ENCODE measurements at places on chromosomes 1 and 21. TPM values are rescaled to one million over a fixed set of nuclear protein-coding genes. Genes with fewer than 3 reads are reported as not detected.

- peaks cover 31% of the 10 kb centered on the region for H3K27me3 ChIP-seq
- H3K27ac ChIP-seq, result no peak overlapping the region
- no peak for DNase-seq
- H3K4me1 ChIP-seq, result no peaks in the 10 kb centered on the region
- no peaks in the 10 kb centered on the region for H3K36me3 ChIP-seq
Measured at GRCh38 chr1:110148961-110149360, 1.3 kb upstream of the SLC6A17 start.

GRCh38 chr1:200334661-200335256 lies 75.1 kb downstream of the ZNF281 start:
- H3K36me3 ChIP-seq, result no peaks in the 10 kb centered on the region
- no peaks in the 10 kb centered on the region for H3K27me3 ChIP-seq
- no peak for DNase-seq
- H3K4me1 ChIP-seq, result peaks cover 24% of the 10 kb centered on the region

Gene PPM1J
- total RNA-seq, result 1.1 TPM

DNA sequence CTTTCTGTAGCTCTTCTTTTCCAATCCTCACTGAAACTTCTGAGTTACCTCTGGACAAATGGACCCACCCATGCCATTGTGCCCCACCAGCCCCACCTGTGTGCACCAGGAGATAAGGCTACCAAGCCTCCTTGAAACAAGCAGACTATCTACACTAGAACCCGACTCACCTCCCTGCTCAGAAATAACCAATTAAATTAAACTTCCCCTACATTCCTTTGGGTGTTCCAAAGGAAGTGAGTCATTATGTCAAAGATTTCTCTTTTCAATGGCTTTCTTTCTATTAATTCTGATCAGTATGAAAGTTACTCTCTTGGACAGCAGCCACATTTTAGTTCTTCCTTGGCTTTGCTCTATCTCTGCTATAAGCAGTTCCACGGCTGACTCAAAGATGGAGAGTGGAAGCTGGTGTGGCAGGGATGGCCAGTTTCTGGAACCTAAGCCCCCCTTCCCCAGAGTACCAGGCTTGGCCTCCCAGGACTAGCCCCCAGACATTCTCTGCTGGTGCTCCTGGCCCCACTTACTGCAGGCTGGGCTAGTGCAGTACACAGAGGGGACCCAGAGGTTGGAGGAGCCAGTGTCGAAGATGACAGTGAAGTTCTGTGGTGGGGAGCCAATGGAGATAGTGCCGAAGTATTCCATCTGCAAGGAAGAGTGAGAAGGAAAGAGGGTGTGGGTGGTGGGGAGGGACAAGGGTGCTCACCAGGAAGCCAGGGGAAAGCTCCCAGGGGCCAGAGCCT lies 1.9 kb downstream of the CTSE start:
- no peaks in the 10 kb centered on the region for H3K27me3 ChIP-seq
- H3K4me1 ChIP-seq, result peaks cover 21% of the 10 kb centered on the region
- no peaks in the 10 kb centered on the region for H3K36me3 ChIP-seq
- H3K27ac ChIP-seq, result no peak overlapping the region
- no peak overlapping the region for H3K4me3 ChIP-seq
- DNase-seq, result no peak

DNA sequence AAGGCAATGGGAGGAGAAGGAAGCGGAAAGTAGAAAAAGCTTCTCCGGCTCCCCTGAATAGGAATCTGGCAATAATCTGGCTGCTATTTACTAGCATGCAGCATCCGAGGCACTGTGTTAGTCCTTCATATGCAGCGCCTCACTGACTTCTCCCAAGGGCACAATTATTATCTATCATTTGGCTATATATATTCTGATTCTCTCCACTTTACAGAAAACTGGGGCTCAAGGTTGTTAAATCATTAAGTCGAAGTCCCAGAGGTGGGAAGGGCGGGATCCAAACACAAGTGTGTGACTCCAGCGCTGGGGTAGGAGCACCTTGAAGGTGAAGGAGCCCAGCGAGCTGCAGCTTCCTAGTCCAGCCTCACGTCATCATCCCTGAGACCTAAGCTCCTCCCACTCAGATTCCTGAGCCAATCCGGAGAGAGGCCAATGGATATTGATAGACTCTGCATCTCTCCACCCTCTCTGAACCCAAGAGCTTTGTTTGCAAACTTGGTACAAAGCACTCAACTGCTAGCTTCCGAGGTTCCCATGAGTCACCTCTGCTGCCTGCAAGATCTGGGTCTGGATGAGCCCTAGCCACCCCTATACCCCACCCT lies 16.6 kb upstream of the EYA3 start:
- no peaks in the 10 kb centered on the region for H3K27me3 ChIP-seq
- peak; percentile 8 for DNase-seq
- H3K4me3 ChIP-seq, result peak overlapping the region; percentile 44
- peaks cover 13% of the 10 kb centered on the region for H3K4me1 ChIP-seq
- H3K36me3 ChIP-seq, result no peaks in the 10 kb centered on the region

DNA sequence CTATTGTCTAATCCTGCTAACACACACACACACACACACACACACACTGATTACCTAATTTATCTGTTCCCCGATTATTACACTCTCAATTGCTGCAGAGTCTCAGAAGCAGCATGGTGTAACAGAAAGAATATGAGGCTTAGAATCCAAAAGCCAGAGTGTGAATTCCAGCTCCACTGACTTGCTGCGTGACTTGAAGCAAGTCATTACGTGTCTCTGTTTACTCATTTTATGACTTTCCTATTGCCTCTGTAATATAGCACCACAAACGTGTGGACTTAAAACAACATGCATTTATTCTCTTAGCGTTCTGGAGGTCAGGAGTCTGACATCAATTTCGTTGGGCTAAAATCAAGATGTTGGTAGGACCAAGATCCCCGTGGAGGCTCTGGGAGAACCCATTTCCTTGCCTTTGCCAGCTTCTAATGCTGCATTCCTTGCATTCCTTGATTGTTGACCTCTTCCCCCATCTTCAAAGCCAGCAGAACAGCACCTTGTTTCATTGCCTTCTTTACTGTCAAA lies 55.9 kb upstream of the ATP5PO start:
- H3K36me3 ChIP-seq, result peaks cover 7% of the 10 kb centered on the region
- no peaks in the 10 kb centered on the region for H3K27me3 ChIP-seq
- no peak for DNase-seq
- peak overlapping the region; percentile 1 for H3K27ac ChIP-seq
- peaks cover 32% of the 10 kb centered on the region for H3K4me1 ChIP-seq

Gene SH2D1B
- total RNA-seq, result not detected

Gene DDR2
- 2.6 TPM for total RNA-seq

DNA sequence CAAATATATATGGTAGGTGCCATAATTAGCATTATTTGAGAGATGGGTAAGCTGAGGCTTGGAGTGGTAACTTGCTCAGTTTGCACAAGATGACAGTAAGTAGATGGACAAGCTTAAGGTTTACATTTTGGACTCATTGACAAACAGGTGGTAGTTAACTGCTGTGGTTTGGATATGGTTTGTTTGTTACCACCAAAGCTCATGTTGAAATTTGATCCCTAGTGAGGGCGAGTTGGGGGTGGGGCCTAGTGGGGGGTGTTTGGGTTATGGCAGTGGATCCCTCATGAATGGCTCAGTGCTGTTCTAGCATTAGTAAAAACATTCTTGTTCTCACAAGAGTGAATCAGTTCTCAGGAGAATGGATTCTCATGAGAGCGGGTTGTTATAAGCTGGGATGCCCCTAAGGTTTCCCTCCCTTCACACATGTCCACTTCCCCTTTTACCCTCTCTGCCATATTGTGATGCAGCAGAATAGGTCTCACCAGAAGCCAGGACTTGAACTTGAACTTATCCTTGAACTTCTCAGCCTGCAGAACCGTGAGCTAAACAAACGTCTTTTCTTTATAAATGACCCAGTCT lies 6.6 kb upstream of the PRRX1 start:
- H3K4me1 ChIP-seq, result peaks cover 22% of the 10 kb centered on the region
- peaks cover 92% of the 10 kb centered on the region for H3K27me3 ChIP-seq
- H3K4me3 ChIP-seq, result no peak overlapping the region
- H3K27ac ChIP-seq, result no peak overlapping the region
- H3K36me3 ChIP-seq, result no peaks in the 10 kb centered on the region
- no peak for DNase-seq

Gene CYP4A22
- not detected for total RNA-seq

DNA sequence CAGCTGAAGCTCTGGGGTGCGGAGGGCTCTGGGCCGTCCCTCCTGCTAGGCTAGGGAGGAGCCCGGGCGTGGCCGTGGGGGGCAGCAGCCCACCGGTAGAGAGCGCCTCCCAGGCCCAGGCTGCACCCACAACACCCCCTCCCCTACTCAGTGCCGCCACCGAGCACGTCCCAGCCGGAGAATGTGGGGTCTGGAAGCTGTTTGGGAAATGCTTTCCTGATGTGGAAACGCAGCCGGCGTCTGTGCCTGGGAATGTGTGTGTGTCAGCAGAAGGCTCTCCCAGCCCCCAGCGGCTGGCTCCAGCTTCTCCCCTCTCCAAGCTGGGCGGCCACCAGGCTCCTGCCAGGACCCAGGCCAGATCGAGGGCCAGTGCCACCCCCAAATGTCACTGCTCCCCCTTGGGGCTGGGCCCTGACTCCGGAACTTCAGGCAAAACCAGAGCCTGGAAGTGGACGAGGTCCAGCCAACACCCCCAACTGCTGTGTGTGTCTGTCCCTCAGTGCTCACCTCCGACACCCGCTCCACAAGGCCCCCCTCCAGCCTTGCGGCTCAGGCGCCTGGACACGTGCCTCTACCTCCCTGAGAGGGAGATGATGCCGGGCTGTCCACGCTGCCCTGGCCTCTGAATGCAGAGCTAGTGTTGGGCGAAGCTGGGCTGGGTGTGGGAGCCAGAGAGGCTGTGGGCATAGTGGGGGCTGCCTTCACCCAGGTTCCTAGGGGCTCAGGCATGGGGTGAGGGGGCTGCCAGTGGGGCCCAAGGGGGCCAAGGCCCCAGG lies 74.7 kb downstream of the MEGF6 start:
- no peak for DNase-seq
- no peak overlapping the region for H3K27ac ChIP-seq
- H3K4me3 ChIP-seq, result no peak overlapping the region
- no peaks in the 10 kb centered on the region for H3K36me3 ChIP-seq
- peaks cover under 1% of the 10 kb centered on the region for H3K27me3 ChIP-seq

- no peak for DNase-seq
- H3K36me3 ChIP-seq, result no peaks in the 10 kb centered on the region
- H3K4me1 ChIP-seq, result peaks cover 26% of the 10 kb centered on the region
- H3K4me3 ChIP-seq, result peak overlapping the region; percentile 84
- peaks cover 42% of the 10 kb centered on the region for H3K27me3 ChIP-seq
Measured at GRCh38 chr1:25614501-25615171, 2.0 kb upstream of the MAN1C1 start.

DNA sequence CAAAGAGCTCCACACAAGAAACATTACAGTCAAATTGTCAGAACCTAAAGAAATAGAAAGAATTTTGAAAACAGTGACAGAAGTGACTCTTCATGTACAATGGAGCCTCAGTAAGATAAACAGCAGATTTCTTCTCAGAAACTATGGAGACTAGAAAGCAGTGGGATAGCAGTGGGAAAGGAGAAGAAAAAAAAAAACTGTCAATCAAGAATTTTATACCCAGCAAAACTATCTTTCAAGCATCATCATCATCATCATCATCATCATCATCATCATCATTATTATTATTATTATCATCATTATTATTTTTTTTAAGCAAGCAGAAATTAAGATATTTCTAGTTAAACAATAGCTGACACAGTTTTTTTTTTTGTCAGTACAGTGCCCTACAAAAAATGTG lies 24.2 kb downstream of the CEP170 start:
- peak overlapping the region; percentile 5 for H3K4me3 ChIP-seq
- H3K36me3 ChIP-seq, result peaks cover 60% of the 10 kb centered on the region
- H3K27ac ChIP-seq, result no peak overlapping the region
- no peaks in the 10 kb centered on the region for H3K27me3 ChIP-seq
- peaks cover 11% of the 10 kb centered on the region for H3K4me1 ChIP-seq

DNA sequence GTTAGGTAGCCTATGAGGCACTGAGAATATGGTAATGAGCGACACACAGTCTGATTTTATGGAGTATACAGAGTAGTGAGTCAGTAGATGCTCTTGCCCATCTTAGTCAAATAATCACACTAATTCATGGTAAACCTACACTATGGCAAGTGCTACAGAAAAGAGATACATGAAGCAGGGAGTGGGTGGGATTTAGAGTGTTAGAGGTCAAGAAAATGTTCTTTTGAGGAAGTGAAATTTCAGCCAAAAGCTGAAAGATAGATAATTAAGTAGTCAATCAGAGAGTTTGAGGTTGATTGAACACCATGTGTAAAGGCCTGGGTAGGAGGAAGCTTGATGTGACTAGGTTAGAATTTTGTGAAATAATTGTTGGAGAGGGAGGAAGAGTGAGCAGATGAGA lies 14.7 kb downstream of the MDM4 start:
- H3K4me1 ChIP-seq, result no peaks in the 10 kb centered on the region
- no peaks in the 10 kb centered on the region for H3K27me3 ChIP-seq
- H3K27ac ChIP-seq, result no peak overlapping the region
- no peak overlapping the region for H3K4me3 ChIP-seq
- DNase-seq, result no peak

DNA sequence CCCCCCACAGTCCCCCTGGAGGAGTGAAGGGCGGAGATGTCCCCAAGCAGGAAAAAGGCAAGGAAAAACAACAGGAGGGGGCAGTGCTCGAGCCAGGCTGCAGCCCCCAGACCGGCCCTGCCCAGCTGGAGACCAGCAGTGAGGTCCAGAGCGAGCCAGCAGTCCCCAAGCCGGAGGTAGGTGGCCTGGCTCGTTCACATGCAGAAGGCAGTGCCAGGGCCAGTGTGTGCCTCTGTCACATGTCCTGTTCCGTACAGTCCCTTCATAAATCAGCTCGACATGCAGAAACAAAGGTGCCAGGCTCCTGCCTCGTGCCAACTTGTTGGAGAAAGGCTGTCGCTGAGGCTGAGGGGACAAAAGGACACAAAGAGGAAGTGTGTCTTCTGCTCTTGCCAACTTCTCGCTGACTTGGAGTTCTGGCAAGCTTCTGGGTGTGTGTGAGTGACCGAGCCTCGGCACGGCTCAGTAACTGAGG lies 24.1 kb upstream of the MPZL1 start:
- no peaks in the 10 kb centered on the region for H3K36me3 ChIP-seq
- DNase-seq, result no peak
- H3K27ac ChIP-seq, result peak overlapping the region; percentile 12

Gene TIMM17A
- total RNA-seq, result 63.9 TPM

GRCh38 chr1:153752072-153752471 lies 23.1 kb upstream of the SLC27A3 start:
- H3K27ac ChIP-seq, result no peak overlapping the region
- H3K4me3 ChIP-seq, result no peak overlapping the region
- DNase-seq, result no peak
- H3K36me3 ChIP-seq, result peaks cover 20% of the 10 kb centered on the region
- H3K27me3 ChIP-seq, result no peaks in the 10 kb centered on the region

Gene ZDHHC18
- total RNA-seq, result 41.7 TPM

GRCh38 chr1:33328817-33329216 lies 7.9 kb upstream of the A3GALT2 start:
- no peak for DNase-seq
- no peaks in the 10 kb centered on the region for H3K27me3 ChIP-seq
- H3K36me3 ChIP-seq, result peaks cover 30% of the 10 kb centered on the region

Gene MAB21L3
- not detected for total RNA-seq

Gene TP73
- total RNA-seq, result 1.5 TPM

Gene CD53
- not detected for total RNA-seq

DNA sequence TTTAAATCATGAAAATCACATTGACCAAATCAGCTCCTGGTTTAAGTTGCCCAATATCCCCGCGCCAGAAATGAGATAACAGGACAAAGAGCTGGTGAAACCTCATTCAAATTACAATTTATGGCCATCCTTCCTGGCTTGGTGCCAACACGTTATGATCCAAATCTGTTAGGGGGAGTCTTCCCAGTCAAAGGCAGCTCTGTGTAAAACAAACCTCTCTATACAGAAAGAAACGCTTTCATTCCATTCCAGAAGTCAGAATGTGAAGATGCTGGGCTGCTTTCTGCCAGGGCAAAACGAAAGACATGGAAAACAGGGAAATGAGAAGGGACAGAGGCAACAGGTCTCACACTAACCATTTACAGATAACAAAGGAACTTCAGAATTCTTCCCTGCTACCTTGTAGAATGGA lies 53.5 kb upstream of the TIAM1 start:
- H3K4me3 ChIP-seq, result peak overlapping the region; percentile 55
- peaks cover 65% of the 10 kb centered on the region for H3K4me1 ChIP-seq
- DNase-seq, result no peak
- H3K27me3 ChIP-seq, result no peaks in the 10 kb centered on the region
- peaks cover 2% of the 10 kb centered on the region for H3K36me3 ChIP-seq

All from neural crest cell (in vitro differentiated cells).